ENCODE measurements at places on chromosomes 3 and 15.

- DNase-seq = no peak
These were observed 455.3 kb upstream of the PDZRN3 start for GRCh38 chr3:74080056-74080461.

DNA sequence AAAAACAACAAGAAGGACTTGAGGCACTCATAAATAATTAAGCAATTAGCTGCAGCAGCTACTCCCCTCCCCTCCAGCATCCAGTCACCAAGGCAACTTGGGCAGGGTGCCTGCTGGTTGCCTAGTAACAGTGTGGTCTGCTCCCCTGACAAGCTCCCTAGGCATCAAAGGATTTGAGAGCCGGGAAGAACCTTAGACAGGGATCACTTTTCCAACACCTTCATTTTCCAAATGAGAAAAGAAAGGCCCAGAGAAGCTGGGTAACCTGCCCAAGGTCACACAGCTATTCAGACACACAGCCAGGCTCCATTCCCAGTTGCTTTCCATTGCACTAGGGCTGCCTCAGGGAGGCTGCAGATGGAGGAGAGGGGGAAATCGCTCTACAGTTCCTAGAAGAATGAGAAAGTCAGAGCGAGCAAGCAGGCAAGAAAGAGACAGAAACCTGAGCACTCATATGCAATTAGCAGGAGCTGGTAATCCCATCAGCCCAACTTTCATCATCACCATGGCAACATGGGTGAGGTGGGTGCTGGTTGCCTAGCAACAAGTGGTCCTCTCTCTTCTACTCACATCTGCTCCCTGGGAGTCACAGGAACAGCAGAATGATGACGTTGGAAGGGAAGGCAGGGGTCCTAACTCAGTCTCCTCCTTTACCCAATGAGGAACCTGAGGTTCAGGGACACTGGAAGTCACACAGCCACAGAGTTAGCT is 3.6 kb upstream of the EIF4E3 start:
- no peak for DNase-seq

DNA sequence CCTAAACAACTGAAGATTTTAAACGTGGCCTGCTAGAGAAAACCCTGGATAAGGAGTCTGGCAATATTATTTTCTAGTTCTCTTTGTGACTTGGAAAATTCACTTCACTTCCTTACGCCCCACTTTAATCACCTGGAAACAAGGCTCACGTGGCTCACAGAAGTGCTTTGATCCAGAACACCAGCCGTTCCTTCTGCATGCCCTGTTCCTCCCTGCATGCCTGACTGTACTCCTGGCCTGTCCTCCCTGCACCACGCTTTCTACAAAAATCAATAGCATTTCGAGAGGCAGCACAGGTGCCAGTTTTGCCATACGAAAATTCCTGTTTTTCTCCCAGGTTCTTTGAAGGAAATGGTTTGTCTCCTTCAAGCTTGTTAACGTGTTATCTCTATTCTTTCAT is 474.2 kb upstream of the RGMA start:
- no peak for DNase-seq

DNA sequence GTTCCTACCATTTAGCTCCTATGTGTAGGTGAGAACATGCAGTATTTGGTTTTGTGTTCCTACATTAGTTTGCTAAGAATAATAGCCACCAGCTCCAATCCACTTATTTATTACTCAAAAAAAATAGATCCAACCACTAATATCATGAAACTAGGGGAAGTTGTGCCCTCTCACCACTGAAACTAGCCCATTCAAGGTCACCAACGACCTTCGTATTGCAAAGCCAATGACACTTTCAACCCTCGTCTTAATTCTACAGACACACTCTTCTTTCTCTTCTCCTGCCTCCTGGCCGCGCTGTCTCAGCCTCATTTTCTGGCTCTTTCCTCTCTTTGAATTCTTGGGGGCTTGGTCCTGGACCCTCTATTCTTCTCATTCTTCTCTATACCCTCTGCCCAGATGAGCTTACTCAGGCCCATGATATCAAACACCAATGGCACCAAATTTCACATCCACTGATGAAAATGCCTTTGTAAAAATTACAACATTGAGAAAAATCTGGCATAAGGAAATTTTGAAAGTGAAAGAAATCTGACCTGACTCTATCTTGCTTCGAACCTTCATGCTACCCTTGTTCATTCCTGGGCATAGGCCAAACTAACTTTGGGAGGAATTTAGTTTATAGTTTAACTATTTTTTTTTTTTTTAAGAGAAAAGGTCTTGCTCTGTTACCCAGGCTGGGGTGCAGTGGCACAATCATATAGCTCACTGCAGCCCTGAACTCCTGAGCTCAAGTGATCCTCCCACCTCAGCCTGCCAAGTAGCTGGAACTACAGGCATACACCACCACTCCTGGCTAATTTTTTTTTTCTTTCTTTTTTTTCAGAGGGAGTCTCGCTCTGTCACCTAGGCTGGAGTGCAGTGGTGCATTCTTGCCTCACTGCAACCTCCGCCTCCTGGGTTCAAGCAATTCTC is 25.4 kb upstream of the LIMD1 start:
- DNase-seq = no peak
